IgD-negative memory B cell (primary cell): ENCODE measurements at places on chromosomes 16 and 17. TPM values are rescaled to one million over a fixed set of nuclear protein-coding genes. Genes with fewer than 3 reads are reported as not detected.

The DPEP1 gene
- not detected for polyA plus RNA-seq

The ALOX12B gene
- 0.41 TPM for polyA plus RNA-seq

The DHODH gene
- 16.4 TPM for polyA plus RNA-seq

The JPH3 gene
- polyA plus RNA-seq: not detected

The ARSG gene
- 10.6 TPM for polyA plus RNA-seq

The KRTAP4-6 gene
- polyA plus RNA-seq: not detected

The DNASE1L2 gene
- polyA plus RNA-seq: not detected

The C17orf78 gene
- not detected for polyA plus RNA-seq

The CDR2L gene
- polyA plus RNA-seq: not detected

The MYOCD gene
- polyA plus RNA-seq: not detected

The FBXW10B gene
- not detected for polyA plus RNA-seq

The TMEM100 gene
- polyA plus RNA-seq: not detected

The CRHR1 gene
- polyA plus RNA-seq: not detected

The CES2 gene
- 26.9 TPM for polyA plus RNA-seq

The KCNJ12 gene
- not detected for polyA plus RNA-seq

The GGT6 gene
- not detected for polyA plus RNA-seq

The FAM171A2 gene
- polyA plus RNA-seq: 0.06 TPM

The SLC22A31 gene
- not detected for polyA plus RNA-seq

The ZG16 gene
- polyA plus RNA-seq: not detected

The CDH3 gene
- not detected for polyA plus RNA-seq

The TMEM235 gene
- polyA plus RNA-seq: not detected

The LITAFD gene
- not detected for polyA plus RNA-seq

The KRTAP1-5 gene
- not detected for polyA plus RNA-seq

The TEKT1 gene
- polyA plus RNA-seq: not detected

The MYH11 gene
- 3.9 TPM for polyA plus RNA-seq

The PRR11 gene
- polyA plus RNA-seq: 3.0 TPM

The C1QTNF8 gene
- not detected for polyA plus RNA-seq

The NLGN2 gene
- polyA plus RNA-seq: not detected

The MEOX1 gene
- not detected for polyA plus RNA-seq

The DRC7 gene
- polyA plus RNA-seq: not detected

The NEUROD2 gene
- polyA plus RNA-seq: not detected

The RAD51D gene
- polyA plus RNA-seq: 14.3 TPM

The PRR35 gene
- polyA plus RNA-seq: not detected

The ADAMTS18 gene
- polyA plus RNA-seq: not detected

The TOX3 gene
- polyA plus RNA-seq: not detected

The IGSF6 gene
- 0.31 TPM for polyA plus RNA-seq

The KRTAP17-1 gene
- polyA plus RNA-seq: not detected

The LAT gene
- 8.3 TPM for polyA plus RNA-seq

The TRPV3 gene
- 2.2 TPM for polyA plus RNA-seq

The KRT17 gene
- polyA plus RNA-seq: not detected

The FOXC2 gene
- polyA plus RNA-seq: not detected

The ERN2 gene
- not detected for polyA plus RNA-seq

The ZFP90 gene
- 23.1 TPM for polyA plus RNA-seq

The P3H4 gene
- 1.5 TPM for polyA plus RNA-seq

The QRICH2 gene
- 0.14 TPM for polyA plus RNA-seq

The SPEM1 gene
- polyA plus RNA-seq: not detected

The USP6 gene
- 0.05 TPM for polyA plus RNA-seq

The SLC38A8 gene
- not detected for polyA plus RNA-seq

The CYGB gene
- 2.1 TPM for polyA plus RNA-seq

The LPO gene
- polyA plus RNA-seq: not detected

The HAS3 gene
- 0.09 TPM for polyA plus RNA-seq

The OR4D2 gene
- not detected for polyA plus RNA-seq

The TTYH2 gene
- polyA plus RNA-seq: 0.58 TPM

The SLC5A10 gene
- polyA plus RNA-seq: 0.79 TPM
